Cardiac fibroblast (primary cell): ENCODE measurements at places on chromosomes 7 and 10.
A peak's percentile ranks its signal among the peaks of the same experiment; 100 is the strongest.

DNA sequence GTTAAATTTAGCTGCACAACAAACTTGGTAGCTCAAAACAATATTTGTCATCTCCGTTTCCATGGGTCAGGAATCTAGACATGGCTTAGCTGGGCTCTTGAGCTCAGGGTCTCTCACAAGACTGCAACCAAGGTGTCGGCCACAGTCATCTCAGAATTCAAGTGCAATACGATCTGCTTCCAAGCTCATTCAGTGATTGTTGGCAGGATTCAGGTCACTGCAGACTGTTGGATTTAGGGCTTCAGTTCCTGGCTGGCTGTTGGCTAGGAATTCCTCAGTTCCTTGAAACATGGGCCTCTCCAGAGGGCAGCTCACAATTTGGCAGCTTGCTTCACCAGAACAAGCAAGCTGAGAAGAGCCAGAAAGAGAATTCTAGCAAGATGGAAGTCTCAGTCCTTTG lies 17.5 kb upstream of the CHST3 start:
- no peak for DNase-seq

GRCh38 chr10:11707624-11708350 lies 34.4 kb upstream of the ECHDC3 start:
- DNase-seq: no peak

- DNase-seq: no peak
Measured at GRCh38 chr10:5968037-5968680, 9.2 kb downstream of the IL15RA start.

DNA sequence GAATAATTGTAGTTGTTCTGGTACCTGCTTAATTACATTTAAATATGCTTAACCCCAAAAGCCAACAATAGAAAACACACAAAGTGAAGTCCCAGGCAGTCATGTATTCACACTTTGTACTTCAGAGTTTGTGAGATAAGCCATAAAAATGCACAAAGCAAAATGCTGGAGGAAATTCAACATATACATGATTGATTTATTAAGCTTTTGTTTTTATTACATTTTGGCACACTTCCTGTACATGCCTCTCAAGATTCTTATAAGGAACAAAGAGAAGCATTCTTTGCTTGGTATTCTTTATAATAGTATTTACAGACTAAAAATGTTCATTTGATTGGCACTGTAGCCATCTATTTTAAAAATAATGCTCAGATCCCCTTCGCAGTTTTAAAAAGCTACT lies 107.7 kb upstream of the ANK3 start:
- DNase-seq: no peak

GRCh38 chr7:109930049-109930448 lies 1160.9 kb upstream of the LRRN3 start:
- no peak for DNase-seq

DNA sequence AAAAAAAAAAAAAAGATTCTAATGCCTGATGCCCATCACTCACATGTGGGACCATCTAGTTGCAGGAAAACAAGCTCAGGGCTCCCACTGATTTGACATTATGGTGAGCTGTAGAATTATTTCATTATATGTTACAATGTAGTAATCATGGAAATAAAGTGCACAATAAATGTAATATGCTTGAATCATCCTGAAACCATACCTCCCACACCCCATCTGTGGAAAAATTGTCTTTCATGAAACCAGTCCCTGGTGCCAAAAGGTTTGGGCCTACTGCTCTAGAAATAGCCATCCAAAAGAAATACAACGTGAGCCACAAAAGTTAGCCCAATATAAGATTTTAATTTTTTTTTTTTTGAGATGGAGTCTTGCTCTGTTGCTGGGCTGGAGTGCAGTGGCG lies 265.1 kb downstream of the PRPF18 start:
- DNase-seq: no peak

- DNase-seq: peak; percentile 100
Measured at GRCh38 chr7:4744391-4745264, 30.8 kb upstream of the AP5Z1 start.

GRCh38 chr7:74258639-74259038 lies 4.4 kb upstream of the RFC2 start:
- no peak for DNase-seq

DNA sequence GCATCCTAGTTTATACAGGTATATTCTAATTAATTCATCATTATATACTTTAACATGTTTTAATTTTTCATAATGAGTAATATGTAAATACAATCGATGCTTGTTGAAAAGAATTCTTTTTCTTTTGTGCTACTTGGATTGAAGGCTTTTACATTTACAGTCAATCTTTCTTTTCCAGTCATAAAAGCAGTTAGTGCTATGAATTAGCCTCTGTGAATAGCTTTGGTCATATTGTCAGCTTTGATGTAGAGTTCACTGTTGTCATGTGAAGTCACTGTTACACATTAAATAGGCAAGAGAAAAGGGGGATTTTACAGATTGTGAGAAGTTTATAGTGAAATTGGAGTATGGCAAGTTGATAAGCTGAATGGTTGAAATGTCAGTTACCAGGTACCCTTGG lies 103.3 kb upstream of the FAM133B start:
- no peak for DNase-seq

- no peak for DNase-seq
Measured at GRCh38 chr7:114008696-114009095, 89.9 kb upstream of the PPP1R3A start.

DNA sequence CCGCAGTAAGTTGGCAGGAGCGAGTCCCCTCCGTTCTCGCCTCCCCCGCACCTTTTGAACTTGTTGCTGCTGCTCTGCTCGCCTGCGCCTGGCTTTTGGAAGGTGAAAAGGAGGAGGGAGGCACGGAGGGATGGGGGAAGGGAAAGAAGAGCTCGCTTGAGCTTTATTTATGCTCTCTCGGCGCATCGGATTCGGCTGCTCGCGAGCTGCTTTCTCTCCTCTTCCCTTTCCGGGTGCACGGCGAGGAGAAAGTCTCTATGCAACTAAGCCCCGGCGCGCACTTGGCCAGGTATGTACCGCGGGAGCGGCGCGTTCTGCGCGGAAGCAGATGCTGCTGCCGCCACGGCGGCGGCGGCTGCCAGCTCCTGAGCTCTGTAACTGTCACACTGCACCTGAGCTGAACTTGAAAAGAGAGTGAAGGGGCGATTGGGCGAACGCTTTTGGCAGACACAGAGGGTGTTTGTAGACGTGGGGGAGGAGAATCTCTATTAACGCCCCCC lies 551 bp downstream of the KCND2 start:
- peak; percentile 43 for DNase-seq

DNA sequence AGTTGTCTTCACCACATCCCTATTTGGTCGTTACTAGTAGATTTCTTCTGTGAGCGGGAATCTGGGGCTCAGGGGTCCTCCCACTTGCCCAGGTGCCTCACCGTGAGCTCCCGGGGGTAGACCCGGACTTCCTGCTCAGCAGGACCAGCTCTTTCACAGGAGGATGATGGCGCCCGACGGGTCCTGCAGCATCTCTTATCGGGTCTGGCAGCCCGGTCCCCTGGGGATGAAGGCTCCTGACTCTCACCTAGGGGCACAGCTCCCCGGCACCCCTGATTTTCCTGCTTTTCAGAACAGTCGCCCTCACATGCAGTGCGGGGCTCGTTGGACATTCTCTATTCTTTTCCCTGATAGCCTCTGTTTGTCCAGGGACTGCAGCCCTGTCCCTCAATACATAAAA lies 33.0 kb upstream of the SHH start:
- no peak for DNase-seq

DNA sequence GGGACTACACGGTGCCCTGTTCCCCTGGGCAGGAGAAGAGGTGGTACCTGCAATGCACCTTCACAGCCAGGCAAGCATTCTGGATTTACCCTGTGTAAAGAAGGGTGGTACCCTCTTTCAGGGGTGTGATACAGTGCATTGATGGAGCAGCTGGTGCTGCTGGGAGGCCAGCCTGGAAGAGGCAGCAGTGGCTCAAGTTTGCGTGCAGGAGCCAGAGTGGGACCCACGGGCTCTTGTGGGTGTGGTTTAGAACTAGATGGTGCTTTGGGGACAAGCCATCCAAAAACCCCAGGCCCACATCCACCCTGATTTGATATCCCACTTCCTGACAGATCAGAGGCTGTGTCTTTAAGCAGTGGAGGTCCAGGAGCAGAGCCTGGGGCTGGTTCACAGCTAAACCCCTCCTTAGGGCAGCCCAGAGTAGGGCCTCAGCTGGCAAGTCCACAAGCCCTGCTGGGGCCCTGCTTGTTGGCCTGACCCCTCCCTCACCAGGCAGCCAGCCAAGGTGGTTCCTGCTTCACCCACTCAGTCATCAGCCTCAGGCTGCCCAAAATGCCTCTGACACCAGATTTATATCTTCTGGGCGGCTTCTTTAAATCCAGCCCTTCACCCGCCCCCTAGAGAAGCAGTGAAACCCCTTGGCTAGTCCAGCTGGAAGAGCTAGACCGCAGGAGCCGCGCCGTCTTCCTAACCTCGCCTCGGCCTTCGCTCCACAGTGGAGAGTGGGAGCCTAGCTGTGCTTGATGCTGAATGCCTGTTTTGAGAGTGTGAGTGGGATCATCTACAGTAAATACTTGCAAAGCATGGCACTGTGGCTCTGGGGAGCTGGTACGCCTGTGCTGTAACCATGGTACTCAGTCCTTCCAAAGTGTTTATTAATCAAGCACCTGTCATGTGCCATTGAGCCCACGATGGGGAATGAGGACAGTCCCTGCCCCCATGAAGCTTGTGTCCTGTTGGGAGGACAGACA lies 1.4 kb upstream of the ASIC3 start:
- no peak for DNase-seq

GRCh38 chr10:103054621-103055020 lies 136.5 kb downstream of the CNNM2 start:
- DNase-seq: no peak

DNA sequence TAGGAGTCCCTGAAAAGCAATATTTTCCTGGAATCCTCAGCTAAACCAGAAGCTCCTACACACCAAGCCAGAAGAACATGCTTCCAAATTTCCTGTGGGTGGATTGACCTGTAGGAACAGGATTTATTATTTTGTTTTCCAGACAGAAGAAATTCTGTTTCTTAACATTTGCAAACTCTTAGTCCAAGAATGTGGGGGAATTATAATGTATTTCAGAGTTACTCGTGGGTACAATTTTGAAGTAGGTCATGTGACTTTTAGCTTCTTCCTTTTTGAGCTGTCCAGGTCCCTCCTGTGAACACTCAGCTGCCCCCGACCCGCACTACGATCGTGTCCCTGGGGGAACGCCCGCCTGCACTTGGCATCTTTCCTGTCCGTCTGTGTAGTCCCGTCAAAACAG lies 27.7 kb upstream of the VIPR2 start:
- no peak for DNase-seq

- no peak for DNase-seq
Measured at GRCh38 chr10:2839081-2839725, 228.1 kb upstream of the PFKP start.

DNA sequence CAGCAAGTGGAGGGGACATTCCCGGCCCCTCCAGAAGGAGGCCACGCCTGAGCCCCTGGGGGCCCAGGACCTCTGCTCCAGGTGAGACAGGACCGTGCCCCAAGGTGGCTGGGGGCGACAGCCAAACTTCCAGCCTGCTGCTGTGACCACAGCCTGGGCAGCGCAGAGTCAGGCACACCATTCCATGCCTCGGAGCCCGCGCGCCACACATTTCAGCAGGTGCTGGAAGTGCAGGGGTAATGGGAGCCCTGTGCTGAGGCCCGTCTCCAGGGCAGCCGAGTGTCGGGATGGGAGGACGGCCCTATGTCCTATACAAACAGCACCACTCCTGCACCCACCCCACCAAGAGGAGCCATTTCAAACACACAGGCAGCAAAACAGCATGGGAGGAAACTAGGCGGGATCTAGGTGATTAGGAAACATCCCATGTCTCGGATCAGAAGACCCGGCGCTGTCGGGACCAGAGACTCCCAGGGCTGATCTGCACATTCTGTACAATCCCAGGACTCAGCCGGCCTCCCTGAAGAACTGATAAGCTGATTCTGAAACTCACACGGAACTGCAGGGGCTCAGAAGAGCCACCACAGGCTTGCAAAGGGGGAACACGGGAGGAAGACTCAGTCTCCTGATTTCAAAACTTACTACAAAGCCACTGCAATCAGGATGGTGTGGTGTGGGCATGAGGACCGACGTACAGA lies 272.3 kb downstream of the ELFN1 start:
- DNase-seq: no peak

DNA sequence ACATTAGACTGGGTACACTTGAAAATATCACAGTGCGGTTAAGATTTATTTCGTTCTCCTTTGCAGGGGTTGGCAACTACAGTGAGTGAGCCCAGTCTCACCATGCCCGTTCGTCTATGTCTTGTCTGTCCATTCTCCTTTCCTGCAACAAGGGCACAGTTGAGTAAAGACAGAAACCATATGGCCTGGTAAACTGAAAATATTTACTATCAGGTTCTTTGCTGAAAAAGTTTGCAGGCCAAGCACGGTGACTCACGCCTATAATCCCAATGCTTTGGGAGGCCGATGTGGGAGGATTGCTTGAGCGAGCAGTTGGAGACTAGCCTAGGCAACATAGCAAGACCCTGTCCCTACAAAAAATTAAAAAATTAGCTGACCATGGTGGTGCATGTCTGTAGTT lies 11.4 kb upstream of the KCTD7 start:
- peak; percentile 7 for DNase-seq

- DNase-seq: no peak
Measured at GRCh38 chr7:80488851-80489370, 23.0 kb downstream of the GNAT3 start.

GRCh38 chr7:138449580-138449979 lies 10.5 kb upstream of the TRIM24 start:
- no peak for DNase-seq

- no peak for DNase-seq
Measured at GRCh38 chr10:19876570-19876969, 60.3 kb downstream of the PLXDC2 start.

GRCh38 chr7:81605493-81605892 lies 164.4 kb downstream of the HGF start:
- DNase-seq: no peak

DNA sequence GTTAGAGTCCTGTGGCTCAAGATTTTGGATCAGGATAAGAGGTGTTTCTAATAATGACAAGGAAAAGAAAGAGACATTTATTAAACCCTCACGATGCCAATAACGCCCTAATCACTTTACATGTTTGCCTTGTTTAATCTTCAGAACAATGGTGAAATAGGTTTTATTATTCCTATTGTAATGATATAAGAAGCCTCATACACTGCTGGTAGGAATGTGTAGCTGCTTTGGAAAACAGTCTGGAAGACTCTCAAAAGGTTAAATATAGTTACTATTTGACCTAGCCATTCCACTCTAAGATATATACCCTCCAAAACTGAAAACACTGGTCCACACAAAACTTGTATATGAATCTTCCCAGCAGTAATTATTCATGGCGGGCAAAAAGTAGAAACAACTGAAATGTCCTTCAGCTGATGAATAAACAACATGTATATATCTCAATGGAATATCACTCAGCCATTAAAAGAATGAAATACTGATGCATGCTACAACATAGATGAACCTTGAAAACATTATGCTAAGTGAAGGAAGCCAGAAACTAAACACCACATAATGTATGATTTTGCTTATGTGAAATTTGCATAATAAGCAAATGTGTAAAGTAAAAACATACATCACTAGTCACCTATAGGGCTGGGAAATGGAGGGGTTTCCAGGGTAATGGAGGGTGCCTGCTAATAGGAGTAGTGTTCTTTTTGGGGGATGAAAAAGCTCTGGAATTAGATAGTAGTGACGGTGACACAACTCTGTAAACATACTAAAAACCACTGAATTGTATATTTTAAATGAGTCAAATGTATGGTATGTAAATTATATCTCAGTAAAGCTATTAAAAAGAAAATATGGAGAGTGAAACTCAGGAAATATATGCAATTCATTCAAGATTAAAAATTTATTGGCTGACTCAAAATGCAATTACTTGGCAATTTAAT lies 76.9 kb upstream of the ANK3 start:
- DNase-seq: no peak
